ENCODE measurements at places on chromosomes 12 and 14.

DNA sequence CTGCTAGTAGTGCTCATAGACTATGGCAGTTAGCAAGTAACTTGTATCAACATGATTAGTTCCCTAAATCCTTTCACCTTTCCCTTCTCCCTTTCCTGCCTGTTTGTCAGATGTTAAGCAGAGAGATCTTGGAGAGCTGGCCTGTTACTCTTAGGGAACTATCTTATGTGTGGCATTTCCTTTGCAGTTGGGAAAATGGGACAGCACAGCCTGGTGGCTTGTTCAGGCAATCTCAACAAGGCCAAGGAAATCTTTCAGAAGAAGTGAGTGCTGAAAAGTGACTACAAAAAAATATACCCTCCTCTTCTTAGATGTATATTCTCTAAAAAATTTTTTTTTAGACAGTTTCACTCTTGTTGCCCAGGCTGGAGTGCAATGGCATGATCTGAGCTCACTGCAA lies 7.4 kb downstream of the PARP2 start:
- DNase-seq, result no peak

DNA sequence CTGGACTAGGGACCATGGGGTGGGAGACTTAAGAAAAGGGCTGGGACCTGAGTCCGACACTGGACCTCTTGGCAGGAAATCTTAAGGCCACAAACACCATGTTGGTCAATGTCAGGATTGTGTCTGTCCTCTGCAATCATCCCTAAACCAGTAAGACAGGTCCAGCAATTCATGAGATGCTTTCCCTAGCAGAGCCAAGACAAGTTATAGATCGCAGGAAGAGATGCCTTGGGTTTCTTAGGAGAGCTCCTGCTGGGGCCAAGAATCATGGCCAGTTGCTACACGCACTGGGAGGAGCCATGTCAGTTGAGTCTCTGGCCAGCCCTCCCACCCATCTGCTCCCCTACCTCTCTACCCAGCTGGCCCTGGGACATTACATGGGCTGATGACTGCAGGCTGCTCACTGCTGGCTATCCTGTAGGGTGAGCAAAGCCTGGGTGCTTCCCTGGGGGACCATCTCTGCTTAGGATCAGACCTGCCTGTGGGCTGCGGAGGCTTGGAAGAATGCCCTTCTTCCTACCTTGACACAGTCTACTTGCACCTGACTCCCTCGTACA lies 14.2 kb downstream of the PLEKHH1 start:
- DNase-seq, result no peak

DNA sequence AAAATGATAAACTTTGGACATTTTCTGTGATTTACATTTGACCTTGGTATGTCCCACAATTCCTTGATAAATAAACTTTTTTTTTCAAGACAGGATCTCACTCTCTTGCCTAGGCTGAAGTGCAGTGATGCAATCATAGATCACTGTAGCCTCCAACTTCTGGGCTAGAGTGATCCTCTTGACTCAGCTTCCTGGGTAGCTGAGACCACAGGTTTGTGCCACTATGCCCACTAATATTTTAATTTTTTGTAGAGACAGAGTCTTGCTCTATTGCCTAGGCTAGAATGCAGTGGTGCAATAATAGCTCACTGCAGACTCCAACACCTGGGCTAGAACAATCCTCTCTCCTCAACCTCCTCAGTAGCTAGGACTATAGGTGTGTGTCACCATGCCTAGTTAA lies 79.1 kb upstream of the PTGDR start:
- DNase-seq, result no peak

- DNase-seq, result no peak
These were observed 141.1 kb downstream of the FOXA1 start for GRCh38 chr14:37453985-37454384.

DNA sequence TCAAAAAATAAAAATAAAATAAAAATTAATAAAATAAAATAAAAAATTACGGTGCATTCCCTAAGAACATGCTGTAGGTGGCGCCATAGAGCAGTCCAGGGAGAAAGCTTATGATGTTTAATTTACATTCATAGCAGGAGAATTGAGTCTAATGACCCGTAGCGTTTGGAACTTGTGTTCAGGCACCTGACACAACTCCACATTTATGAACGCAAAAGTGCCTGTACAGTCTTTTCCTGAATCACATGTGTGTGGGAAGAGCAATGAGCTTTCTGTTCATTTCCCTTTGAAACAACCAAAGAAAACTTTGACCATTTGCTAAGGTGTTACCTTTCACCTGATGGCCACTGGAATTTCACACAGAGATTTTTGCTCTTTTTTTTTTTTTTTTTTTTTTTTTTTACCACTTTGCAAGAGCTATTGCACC lies 60.6 kb upstream of the KCNA1 start:
- no peak for DNase-seq

- no peak for DNase-seq
These were observed 1.4 kb upstream of the HMGA2 start for GRCh38 chr12:65822732-65823512.

DNA sequence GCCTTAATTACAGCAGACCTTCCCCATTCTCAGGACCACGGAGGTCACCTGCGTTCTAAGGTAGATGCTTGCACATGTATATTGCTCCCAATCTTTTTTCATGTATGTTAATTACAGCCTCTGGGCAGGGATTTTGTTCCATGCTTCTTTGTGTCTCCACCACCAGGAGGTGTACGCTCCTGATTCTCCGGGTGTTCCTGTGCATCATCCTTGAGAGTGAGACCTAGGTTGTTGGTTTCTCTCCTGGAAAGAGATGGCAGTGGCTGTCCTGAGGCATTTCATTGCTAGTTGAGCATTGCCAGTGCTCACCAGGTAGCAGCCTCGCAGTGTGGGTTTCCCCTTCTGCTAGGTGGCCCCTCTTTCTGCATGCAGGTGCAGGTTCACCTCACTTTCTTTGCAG lies 52.8 kb downstream of the KCNK13 start:
- DNase-seq, result no peak

DNA sequence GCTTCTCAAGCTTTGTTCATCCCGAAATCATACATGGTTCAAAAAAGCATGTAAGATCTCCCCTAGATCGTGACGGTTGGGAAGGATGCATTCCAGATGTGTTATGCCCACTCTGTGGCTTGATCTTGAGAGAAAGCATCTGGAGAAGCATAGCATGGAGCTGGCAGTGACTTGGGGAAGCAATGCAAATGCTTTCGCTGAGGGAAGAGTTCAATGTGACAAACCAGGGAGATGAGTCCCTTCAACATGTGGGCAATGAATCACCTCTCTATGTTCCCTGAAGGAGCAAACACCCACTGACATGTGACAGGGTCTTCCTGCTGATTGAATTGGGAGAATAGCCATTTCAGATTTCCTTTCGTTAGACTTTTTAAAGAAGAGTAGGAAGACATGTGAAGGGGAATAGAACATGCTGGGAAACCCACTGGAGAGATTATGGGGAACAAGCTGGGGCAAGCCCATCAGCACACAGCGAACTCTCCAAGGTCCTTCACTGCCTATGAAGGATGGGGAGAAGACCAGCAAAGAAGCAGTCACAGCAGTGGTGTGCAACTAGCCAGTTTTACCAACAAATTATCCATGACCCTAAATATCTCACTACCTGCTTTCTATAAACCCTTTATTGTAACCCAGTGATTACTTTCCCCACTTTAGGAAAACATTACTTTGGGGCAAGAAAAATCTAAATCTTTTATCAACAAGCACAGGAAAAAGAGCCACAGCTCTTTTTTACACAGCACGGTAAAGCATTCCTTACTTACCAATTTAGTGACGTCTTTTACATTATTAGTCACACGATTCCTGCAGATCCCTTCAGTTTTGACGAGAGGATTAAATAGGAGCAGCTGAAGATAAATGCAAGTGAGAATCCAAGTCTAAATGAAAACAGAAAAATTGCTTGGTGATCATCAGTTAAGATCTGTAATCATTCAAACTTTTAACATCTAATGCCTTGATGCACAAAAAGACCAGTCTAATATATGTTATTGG lies 35.0 kb downstream of the KITLG start:
- DNase-seq, result no peak

- no peak for DNase-seq
These were observed 34.5 kb downstream of the EFCAB11 start for GRCh38 chr14:89920056-89920455.

- no peak for DNase-seq
These were observed 120.3 kb upstream of the VASH1 start for GRCh38 chr14:76640923-76641395.

GRCh38 chr12:45310627-45310968 lies 94.7 kb downstream of the ANO6 start:
- DNase-seq, result no peak

DNA sequence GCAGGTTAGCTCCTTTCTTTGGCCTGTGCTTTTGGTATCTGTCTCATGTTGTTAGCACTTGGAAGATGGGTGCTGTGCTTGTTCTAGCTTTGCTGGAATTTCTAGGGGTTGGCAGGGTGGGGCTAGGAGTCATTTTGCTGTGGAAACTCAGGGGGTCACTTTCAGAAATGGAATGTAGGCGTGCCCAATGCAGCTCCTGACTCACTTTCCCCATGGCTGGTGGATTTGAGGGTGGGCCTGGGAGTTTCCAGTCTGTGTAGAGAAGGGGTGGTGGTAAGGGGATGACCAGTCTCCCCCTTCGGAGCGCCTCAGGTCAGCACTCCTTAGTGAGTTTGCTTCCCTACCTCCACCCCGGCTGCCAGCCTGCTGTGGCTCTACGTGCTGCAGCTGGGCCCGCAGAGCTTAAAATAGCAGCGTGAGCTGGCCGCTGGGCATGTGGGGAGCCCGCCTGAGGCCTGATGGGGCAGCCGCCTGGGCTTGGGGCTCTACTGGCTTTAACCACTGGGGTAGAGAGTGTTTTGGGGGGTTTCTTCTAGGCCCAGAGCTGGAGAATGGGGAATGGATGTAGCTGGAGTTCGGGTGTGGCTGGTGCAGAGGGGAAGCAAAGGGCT lies 108.2 kb downstream of the TSPAN9 start:
- no peak for DNase-seq

GRCh38 chr12:58814036-58814435 lies 106.3 kb downstream of the LRIG3 start:
- DNase-seq, result no peak

DNA sequence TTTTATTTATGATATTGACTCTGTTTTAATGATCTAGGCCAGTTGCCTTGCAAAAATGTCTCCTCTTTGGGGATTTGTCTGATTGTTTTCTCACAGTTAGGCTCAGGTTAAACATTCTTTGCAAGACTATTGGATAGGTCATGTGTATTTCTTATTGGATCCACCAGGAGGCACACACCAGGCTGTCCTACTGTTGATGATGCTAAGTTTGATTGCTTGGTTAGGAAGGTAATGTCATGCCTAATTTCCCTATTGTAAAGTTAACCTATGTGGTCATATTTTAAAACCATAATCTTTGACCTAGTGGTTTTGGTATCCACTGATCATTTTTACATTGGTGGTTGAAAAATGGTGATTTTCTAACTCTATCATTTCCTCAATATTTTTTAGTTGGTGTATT lies 137.1 kb downstream of the BRMS1L start:
- no peak for DNase-seq

DNA sequence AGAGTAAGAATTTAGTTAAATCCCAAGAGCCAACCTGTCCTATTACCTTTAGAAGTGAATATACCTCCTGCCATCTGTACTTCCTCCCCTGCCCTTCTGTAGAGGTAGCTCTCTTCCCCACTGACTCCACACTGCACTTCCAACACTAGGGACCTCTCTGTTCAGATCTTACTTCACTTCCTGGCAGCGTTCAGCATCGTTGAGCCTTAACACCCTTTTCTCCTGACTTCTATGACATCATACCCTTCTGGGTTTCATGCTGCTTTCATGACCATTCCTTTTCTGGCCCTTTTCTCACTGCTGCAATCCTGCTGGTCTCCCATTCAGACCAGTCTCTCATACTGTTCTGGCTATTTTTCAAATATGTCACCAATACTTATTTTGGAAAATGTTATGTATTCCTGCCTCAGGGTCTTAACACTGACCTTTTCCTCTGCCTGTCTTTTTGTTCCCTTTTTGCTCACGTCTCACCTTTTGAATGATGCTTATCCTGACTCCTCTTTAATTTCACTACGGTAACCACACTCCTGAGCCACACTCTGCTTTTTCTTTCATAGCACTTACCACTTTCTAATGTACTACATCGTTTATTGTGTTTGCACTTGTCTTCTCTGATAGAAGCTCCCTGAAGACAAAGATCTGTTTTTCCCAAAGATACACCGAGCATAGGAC lies 67.6 kb downstream of the PLEKHA5 start:
- no peak for DNase-seq

GRCh38 chr12:26800858-26801257 lies 32.1 kb downstream of the ITPR2 start:
- DNase-seq, result no peak

DNA sequence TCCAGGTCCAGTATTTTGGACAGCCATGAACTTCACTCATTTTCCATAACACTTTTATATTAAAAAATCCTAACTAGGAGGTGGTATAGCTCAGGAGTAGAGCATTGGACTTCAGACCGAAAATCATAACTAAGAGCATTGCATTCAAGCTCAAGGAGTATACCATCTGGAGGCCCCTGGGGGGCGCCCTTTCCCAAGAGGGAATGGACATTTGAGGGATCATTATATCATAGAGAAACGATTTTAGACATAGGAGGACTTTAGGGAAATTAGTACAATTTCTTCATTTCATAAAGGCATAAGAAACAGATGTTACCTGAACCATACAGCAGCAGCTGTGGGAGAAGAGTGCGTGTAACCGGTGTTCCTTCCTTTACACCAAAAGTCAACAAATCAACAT lies 5.2 kb upstream of the ATG14 start:
- DNase-seq, result no peak

- no peak for DNase-seq
These were observed 78.7 kb downstream of the SPTB start for GRCh38 chr14:64801046-64801445.

DNA sequence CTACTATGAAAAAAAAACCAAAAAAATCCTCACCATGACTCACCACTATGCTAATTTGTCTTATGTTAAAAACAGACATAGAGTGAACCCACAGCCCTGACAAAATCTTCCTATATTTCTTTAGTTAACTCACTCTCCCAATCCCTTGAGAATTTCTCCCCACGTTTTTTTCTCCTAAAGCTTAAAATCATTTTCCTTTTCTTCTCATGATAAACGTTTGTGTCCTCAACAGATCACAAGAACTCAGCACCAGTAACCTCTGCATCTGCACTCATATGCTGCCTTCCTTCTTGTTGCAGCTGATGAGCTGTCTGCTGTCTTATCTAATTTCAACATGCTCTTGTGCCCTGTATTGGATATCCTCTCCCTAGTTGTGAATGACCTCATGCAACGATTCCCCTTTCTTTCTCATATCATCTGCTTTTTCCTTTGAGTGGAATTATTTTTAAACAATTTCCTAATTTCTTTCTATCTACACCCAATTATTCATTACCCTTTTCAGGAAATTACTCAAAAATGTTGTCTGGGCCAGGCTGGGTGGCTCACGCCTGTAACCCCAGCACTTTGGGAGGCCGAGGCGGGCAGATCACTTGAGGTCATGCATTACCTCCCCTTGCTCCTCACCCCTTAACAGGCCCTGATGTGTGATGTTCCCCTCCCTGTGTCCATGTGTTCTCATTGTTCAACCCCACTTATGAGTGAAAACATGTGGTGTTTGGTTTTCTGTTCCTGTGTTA lies 427.5 kb upstream of the MGAT4C start:
- DNase-seq, result no peak

GRCh38 chr14:73613419-73613963 lies 1.2 kb downstream of the ACOT6 start:
- DNase-seq, result no peak

GRCh38 chr12:47811581-47812484 lies 7.9 kb downstream of the HDAC7 start:
- DNase-seq, result no peak

- no peak for DNase-seq
These were observed 58.9 kb downstream of the GRIP1 start for GRCh38 chr12:66620026-66620425.

GRCh38 chr14:104875811-104876210 lies 10.7 kb downstream of the CEP170B start:
- DNase-seq, result no peak
